AG09319 (cell line): ENCODE measurements at places on chromosomes 1 and 21.

DNA sequence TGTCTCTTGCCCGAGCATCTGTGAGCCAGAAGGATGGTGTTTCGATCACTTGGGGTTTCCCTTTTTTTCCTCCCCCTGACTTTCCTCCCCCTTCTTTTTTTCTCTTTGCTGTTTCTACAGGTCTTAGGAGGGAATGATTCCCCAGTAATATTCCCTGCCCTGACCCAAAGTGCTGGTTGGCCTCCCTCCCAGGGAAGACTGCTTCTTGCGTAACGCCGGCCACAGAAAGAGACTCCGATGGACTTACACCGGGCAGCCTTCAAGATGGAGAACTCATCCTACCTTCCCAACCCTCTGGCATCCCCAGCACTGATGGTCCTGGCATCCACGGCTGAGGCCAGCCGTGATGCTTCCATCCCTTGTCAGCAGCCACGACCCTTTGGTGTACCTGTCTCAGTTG is 6.8 kb downstream of the RNF220 start:
- no peak for DNase-seq

GRCh38 chr1:53755874-53756273 is 16.9 kb upstream of the GLIS1 start:
- DNase-seq: no peak

- no peak for DNase-seq
These were observed 10.1 kb upstream of the FGR start for GRCh38 chr1:27645071-27645415.

- DNase-seq: no peak
These were observed 14.8 kb downstream of the VANGL1 start for GRCh38 chr1:115656461-115657077.
